Hindlimb muscle (tissue), 1 donor: ENCODE measurements at places on chromosomes 3 and 15. TPM values are rescaled to one million over a fixed set of nuclear protein-coding genes. Genes with fewer than 3 reads are reported as not detected.
A peak's percentile ranks its signal among the peaks of the same experiment; 100 is the strongest.

DNA sequence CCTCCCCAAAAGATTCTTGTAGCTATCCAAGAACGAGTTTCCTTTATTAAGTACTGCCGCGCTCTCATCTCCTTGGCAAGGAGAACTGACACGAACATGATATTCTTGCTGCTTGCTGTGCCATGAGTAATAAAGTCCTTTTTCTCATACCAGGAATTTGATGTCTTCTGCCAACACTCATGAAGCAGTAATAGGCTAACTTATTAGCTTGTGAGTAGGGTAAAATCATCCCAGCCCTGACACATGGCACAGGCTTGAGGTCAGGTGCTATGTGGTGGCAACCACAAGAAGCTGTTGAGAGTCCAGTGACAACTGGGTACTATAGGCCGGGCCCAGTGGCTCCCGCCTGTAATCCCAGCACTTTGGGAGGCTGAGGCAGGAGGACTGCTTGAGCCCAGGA is 22.7 kb upstream of the UBXN7 start:
- DNase-seq = no peak

Gene CALML4
- 7.7 TPM for polyA plus RNA-seq

GRCh38 chr3:155385896-155386625 is 92.6 kb upstream of the STRIT1 start:
- DNase-seq = no peak

DNA sequence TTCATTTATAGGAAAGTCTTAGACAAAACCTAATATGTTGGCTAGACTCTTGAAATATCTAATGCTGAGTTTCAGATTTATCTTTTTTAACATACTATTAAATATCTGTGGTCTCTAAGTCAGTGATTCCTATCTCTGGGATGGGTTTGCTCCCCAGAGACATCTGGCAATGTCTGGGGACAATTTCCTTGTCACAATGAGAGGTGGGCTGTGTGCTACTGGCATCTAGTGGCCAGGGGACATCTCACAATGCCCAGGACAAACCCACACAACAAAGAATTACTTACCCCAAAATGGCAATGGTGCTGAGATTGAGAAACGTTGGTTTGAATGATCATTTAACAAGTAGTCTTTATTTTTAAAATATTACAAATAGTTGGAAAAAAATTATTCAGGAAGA is 602.1 kb downstream of the MAGI1 start:
- DNase-seq = no peak

DNA sequence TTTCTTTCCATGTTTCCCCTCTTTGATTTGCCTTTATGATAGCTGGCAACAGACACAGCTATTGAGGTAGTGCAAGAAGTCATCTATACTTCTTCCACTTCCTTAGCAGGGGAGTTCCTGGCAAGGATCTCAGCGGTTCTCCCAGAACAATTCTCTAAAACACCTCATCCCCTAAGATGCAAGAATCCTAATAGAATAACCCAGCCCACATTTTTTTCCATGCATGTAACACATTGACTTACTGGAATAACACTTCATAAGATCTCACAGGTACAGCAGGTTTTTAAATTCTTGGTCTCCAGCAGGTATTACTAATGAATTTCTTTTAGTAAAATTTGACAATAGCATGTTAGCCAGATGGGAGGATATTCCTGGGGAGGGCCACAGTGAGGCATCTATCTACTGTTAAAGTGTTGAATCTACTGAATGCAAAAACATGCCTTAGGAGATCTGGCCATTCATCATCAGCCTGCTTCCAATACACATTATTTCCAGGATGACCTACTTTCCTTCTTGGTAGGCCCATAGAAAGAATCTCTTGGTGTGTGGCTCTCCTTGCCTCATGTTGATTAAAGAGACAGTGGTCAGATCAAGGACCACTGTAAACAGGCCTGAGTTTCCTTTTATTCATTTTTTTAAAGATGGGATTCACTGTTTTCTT is 78.5 kb downstream of the RAD18 start:
- DNase-seq = no peak

- peak; percentile 54 for DNase-seq
Observed at GRCh38 chr3:180036671-180037455, at the start of gene PEX5L. PEX5L (minus strand) TSS chr3:180036937; CDS start chr3:180036599, 338 bp downstream.

DNA sequence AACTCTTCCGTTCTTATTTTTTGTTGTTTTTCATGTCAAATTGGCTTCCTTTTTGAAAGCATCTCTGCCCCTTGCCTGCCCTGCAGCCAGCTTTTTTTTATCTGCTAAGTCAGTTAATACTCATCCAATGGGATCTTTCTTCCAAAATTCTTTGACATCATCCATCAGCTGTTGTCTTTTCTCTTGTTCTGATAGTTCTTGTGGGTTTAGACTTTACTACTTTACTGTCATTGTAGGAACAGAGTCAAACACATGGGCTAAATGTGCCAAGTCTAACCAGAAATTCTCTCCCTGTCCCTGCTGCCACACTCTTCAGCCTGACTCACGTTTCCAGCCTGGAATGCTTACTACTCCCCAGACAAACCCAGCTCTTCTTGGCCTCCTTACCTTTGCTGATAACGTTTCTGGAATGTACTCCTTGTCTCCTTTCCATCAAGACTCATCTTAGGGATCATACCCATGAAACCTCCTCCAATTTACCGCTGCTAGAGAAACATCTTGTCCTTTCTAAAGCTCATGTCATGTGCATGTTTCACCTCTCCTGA is 10.7 kb upstream of the VPS8 start:
- no peak for DNase-seq

- no peak for DNase-seq
Observed at GRCh38 chr3:111652492-111653180, 57.5 kb upstream of the ZBED2 start.

Gene PIK3CB
- polyA plus RNA-seq = 12.1 TPM

- DNase-seq = no peak
Observed at GRCh38 chr3:94416768-94417167, 353.9 kb downstream of the NSUN3 start.

- DNase-seq = no peak
Observed at GRCh38 chr3:13300546-13301285, 119.4 kb downstream of the NUP210 start.

DNA sequence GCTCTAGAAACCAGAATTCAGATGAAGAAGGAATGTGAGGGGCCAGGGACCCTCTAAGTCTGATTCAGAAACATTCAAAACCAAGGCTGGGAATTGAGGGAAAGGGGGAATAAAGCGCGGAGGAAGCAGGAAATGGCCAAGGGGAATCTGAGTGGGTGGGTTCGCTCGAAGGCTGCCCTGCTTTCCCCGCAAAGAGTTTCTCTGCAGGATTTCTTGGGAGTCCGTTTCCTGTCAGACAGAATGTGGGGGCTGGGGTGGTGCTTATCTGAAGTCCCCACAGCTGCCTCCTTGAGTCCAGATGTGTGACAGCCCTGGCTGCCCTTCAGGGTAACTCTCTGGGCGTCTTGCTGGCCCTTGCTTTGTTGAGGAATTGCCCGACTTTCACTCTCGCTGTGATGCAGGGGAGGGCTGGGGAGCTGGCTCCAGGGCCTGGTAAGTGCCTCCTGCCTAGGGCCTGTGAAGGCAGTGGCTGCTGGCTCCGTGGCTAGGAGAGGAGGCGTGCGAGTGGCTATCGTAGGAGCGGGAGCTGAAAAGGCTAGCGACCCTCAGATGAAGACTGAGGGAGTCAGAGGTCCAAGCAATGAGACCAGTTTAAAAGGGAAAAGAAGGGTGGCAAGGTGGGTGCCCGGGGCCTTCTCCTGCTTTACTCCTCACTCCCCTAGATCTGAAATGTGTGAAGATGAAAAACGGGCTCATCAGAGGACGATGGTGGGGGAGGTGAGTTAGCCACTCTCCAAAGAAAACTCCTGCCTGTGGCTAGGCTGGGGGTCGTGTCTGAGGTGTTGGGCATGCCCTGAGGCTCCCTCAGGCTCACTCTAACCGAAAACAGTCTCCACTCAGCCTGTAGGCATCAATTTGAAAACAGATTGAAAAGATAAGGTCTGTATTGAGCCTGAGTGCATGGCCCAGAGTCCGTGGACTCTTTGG is 143.9 kb upstream of the UMPS start:
- no peak for DNase-seq

DNA sequence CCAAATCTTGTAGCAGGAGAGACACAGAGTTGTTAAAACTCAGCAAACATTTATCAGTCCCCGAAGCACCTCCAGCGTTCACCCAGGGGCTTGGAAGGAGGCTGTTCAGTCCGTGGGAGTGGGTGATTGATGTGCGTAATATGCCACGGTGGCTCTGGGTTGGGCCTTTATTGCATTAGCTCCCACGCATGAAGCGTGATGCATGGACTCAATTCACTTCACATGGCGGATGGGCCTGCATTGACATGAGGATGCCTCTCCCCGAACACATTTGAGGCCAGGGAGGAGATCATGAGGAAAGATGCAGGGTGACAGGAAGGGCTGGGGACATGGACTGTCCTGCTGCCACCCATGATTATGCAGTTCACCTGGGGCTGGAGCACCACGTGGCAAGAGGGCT is 126.5 kb downstream of the FAM43A start:
- no peak for DNase-seq

Gene MYO5A
- 7.0 TPM for polyA plus RNA-seq

- no peak for DNase-seq
Observed at GRCh38 chr15:25056484-25057425, 102.0 kb downstream of the SNRPN start.

Gene CCRL2
- 0.74 TPM for polyA plus RNA-seq

DNA sequence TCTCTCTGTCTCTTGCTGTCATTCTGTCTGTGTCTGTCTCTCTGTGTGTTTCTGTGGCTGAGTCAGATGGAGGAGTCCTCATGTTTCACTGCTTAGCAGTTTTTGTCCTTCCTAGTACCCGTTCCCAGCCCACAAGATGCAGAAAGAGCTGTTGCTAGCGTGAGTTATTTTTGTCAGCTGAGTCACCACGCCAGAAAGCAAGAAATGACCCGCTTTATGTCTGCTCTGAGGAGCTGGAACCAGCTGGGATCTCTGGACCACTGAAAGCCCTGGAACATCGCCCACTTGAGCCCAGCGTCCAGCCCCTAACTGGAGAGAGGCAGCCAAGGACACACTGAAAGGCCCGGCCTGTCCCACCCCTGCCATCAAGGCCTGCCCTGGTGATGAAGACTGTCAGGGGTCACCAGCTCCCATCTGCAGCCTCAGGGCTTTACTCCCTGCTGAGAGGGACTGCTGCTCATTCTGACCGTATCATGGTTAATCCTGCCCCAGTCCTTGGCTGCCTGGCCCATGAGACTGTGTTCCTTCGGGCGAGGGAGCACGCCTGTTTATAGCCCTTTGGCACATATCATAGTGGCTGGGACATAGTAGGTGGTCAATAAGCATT is 101.7 kb upstream of the TPM1 start:
- peak; percentile 75 for DNase-seq

Gene SI
- polyA plus RNA-seq = not detected

GRCh38 chr3:2603692-2604289 is 505.1 kb downstream of the CNTN4 start:
- peak; percentile 13 for DNase-seq
